ENCODE measurements at places on chromosomes 5 and 9. TPM values are rescaled to one million over a fixed set of nuclear protein-coding genes. Genes with fewer than 3 reads are reported as not detected.

DNA sequence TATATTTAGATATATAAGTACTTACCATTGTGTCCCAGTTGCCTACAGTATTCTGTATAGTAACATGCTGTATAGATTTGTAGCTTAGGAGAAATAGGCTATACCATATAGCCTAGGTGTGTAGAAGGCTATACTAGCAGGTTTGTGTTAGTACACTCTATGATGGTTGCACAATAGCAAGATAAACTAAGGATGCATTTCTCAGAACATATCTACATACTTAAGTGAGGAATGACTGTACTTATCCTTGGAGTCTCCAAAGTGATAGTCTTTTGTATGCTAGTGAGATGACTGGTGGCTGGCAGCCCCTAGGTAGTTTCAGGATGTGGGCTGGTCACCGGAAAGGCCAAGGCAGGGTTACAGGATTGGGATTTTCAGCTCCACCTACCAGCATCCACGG lies 208.7 kb downstream of the ARHGEF28 start:
- no peak for DNase-seq

- DNase-seq: no peak
Measured at GRCh38 chr5:173329491-173330337, 1.5 kb upstream of the STC2 start.

DNA sequence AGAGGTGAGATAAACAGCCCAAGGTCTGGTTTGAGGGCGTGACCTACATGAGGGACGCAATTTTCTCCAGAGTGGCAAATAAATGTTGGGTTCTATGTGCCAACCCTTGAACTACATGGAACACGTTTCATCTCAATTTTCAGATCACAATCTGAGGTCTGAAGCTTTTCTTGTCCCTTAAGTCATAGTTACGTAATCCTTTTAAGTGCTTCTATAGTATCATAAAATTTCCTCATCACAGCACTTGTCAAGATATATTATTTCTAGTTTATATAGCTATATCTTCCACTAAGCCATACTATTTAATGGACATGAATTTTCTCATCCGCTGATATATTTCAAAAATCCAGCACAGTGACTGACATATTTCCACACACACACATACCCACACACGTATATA lies 53.1 kb upstream of the GRIN3A start:
- DNase-seq: no peak

The ATP10B gene
- not detected for total RNA-seq
